Mammary epithelial cell (primary cell): ENCODE measurements at places on chromosomes 3 and 15.

DNA sequence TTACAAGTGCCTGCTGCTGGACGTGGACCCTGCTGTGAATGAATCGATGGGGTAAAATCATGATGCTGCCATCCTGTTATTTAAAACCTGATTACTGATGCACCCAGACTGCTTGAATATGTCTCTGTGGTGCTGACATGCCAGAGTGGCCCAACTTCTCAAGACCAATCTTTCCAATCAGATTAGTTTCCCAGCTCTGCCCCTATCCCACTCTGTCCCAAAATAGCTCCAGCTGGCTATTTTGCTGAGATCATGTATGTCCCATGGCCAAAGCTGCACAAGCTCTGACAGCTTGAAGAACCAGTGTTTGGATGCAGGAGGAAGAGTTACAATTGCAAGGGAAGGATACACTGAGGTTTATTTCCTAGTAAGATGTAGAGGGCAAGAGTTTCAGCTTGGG, 153.6 kb downstream of the TMEM108 start:
- DNase-seq: no peak

DNA sequence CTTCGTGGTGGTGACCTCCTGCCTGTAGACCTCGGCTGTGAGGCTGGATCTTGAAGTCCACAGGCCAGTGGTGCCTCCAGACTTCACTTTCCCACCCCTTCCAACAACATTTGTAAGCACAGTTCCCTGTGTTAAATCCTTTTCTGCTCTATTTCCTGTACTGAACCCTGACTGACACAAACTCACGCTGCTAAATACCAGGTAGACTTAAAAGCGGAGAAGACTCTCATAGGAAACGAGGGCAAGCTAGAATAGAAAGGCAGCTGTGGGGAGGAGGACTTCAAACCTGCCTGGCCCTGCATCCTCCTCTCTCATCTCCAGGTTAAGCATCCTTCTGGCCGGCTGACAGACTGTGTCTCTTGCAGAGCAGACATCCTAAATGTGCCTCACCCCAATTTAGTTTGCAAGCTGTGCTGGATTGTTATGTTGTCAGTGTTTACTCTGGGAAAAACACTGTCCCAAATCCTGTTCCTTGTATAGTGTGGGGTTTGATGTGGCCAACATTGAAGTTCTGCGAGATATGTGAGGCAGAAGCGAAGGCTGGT, 58.5 kb upstream of the LARS2 start:
- DNase-seq: no peak

GRCh38 chr15:56320861-56321260, 44.4 kb upstream of the TEX9 start:
- peak; percentile 54 for DNase-seq

- no peak for DNase-seq
These were observed 514.4 kb upstream of the ARRDC4 start for GRCh38 chr15:97446138-97446537.
